ENCODE measurements at places on chromosomes 16 and 17.
A peak's percentile ranks its signal among the peaks of the same experiment; 100 is the strongest.

GRCh38 chr16:11094075-11094856 is 149.9 kb downstream of the CLEC16A start:
- DNase-seq, result no peak

DNA sequence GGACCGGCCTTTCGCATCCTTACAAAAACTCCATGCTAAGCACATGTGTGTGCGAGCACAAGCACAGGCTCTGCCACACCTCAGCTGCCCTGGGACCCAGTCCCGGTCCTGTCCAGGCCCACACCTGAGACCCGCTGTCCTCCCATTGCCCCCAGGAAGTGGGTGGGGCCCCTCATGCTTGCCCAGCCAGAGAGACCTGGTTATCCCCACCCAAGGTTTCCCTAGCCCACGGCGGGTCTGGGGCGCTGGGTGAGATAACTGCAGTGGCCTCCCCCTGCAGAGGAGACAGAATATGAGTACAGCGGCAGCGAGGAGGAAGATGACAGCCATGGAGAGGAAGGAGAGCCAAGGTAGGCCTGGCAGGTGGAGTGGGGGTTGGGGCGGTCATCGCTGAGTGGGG is 12.5 kb upstream of the C17orf107 start:
- DNase-seq, result no peak

- no peak for DNase-seq
Observed at GRCh38 chr17:44738214-44738906, 20.4 kb upstream of the ADAM11 start.

GRCh38 chr17:18959845-18960240 is 7.9 kb downstream of the SLC5A10 start:
- no peak for DNase-seq

GRCh38 chr17:45086865-45087503 is 25.9 kb downstream of the NMT1 start:
- no peak for DNase-seq

DNA sequence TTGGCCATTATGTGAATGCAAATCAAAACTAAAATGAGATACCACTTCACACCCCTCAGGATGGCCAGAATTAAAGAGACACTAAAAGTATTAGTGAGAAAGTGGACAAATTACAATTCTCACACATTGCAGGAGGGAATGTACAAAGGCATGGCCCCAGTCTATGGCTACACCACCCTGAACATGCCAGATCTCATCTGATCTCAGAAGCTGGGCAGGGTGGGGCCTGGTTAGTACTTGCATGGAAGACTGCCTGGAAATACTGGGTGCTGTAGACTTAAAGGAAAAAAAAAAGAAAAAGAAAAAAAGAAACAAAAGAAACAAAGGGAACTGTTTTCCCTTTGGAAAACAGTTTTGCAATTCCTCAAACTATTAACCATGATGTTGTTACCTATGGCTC is 97.0 kb upstream of the RBL2 start:
- DNase-seq, result no peak

- DNase-seq, result no peak
Observed at GRCh38 chr17:35148144-35148543, 527 bp downstream of the UNC45B start.

DNA sequence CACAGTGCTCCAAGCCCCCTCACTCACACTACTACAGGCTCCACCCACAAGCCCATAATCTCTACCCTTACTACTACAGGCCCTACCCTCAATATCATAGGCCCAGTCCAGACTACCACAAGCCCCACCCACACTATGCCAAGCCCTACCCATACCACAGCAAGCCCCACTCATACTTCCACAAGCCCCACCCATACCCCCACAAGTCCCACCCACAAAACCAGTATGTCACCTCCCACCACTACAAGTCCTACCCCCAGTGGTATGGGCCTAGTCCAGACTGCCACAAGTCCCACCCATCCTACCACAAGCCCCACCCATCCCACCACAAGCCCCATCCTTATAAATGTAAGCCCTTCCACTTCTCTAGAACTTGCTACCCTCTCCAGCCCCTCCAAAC is 13.8 kb downstream of the RIPOR1 start:
- peak; percentile 66 for DNase-seq

DNA sequence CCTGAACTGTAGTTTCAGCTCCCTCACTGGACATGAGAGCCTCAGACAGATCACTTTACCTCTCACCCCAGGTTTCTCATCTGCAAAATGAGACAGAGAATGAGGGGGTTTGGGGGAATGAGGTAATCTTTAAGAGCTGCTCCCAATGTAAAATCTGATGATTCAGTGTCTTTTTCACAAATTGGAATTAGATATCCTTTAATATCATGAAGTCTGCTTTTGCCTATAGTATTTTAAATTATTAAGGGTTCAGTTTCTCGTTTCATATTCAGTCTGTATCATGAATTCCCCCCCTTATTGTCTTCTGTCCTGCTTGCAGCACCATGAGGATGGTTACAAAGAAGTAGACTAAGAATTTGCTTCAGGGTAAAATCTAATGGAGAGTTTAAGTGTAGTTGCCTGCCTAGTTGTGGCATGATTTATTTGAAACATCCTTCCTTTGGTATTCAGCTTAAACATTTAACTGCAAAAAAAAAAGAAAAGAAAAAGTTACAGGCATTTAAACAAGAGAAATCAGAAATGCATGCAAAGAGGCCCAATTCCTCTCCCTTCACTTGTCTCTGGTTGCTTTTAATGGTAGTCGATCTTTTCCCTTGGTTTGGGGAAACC is 77.3 kb downstream of the WNT3 start:
- no peak for DNase-seq

DNA sequence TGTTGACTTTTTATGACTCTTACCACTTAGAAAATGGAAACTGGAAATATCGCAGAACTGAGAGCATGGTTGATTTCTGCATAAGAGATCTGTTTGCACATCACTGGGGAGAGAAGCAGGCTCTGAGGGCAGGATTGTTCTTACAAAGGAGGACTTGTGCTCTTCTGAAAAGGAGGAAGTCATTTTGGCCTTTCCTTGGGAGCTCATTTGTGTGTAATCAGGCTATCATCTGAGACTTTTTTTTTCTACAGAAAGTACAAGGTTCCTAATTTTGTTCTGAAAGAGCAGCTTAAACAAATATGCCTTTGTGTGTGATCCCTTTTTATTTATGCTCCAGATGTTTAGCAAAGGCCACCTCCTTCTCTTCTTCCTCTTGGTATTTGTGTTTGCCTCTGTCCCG is 145.7 kb upstream of the CACNG5 start:
- no peak for DNase-seq

- DNase-seq, result no peak
Observed at GRCh38 chr17:78997881-78998280, 11.7 kb downstream of the CANT1 start.

- no peak for DNase-seq
Observed at GRCh38 chr17:78125138-78125913, 3.2 kb downstream of the TMC6 start.

DNA sequence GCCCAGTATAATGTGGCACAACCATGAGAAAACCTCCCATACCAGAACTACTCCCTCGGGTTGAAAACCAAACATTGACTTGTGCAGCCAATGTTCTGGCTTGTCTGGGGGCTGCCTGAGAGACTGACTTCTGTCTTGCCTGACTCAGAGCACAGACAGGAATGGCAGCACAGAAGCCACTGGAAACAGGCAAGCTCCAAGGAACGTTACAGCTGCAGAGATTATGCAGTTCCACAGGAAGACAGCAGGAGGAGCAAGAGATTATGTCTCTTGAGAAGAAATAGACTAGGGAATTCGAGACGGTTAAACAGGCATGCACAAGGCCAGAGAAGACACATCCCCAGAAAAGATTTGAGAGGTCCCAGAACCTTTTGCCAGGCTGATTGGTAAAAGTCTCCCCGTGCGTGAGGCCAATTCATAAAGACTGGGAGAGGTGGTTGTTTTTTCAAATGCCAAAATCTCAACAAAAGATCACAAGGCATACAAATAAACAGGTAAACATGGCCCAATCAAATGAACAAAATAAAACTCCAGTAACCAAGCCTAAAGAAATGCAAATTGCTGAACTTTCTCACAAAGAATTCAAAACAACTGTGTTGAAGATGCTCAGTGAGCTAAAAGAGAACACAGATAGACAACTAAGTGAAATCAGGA is 90.6 kb upstream of the CDH5 start:
- DNase-seq, result no peak

DNA sequence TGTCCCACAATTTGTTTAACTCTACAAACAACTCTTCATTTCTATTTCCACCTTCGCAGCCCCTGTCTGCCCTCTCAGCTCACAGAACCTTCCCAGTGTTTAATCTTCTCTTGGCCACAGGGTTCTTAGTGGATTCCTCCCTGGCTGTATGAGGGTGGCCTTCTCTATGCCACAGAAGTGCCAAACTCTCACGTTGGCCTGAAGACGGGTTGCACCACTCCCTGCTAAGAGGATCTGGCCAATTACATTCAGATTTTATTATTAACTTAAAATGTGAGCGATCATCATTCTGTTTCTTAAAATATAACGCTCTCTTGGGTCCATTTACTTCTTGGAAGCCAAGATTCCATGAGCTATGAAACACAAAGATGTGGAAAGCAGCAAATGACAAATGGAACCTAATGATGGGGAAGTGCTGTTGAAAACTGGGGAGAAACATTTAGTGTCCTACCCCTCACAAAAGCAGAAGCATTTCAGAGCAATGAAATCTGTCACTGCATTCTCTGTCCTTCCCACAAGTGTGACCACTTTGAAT is 91.3 kb upstream of the NOG start:
- no peak for DNase-seq

DNA sequence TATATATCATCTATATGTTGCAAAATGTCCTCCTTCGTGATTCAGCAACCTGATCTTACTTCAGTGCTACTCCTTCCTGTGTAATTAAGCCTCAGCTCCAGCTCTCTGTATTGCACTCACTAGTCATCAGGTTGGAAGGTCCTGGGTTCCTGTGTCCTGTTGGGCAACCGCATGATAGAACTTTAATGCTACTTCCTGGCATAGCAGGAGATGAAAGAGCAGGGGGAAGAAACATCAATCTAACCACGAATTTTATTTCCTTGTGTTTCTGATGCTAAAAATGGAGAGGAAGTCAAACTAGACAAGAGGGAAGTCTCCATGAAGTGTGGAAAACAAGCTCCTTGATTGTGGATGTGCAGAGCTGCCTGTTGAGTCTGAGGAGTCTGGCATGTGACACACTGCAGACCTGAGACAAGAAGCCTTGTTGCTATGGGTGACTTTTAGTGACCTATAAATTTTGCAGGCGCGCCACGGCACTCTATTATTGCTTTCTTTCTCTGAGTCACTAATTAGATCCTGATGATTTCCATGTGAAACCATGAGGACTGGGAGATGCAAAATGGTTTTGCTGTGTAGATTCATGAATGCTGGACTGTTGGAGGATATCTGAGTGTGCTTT is 25.6 kb downstream of the IGSF6 start:
- DNase-seq, result no peak

DNA sequence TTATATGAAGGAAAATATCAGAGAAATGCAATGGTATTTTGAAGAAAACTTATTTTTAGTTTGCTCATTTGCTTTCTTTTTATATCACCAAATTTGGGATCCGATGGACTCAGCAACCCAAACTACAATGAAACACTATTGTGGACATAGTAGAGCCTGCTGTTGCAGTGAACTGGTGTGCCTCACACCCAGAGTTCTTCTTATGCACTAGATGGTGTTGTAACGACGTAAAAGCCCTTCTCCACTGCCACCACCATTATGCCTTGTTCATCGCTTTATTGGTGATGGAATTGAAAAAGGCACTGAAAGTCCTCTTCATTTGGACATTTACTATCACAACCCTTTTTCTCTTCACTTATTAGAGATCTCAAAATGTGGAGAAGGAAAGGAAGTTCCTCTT is 381.3 kb downstream of the CDH8 start:
- no peak for DNase-seq

All from T-helper 9 cell (primary cell).